ENCODE measurements at places on chromosomes 5 and 9.

- no peak for DNase-seq
Observed at GRCh38 chr5:116389601-116390000, 185.0 kb downstream of the SEMA6A start.

DNA sequence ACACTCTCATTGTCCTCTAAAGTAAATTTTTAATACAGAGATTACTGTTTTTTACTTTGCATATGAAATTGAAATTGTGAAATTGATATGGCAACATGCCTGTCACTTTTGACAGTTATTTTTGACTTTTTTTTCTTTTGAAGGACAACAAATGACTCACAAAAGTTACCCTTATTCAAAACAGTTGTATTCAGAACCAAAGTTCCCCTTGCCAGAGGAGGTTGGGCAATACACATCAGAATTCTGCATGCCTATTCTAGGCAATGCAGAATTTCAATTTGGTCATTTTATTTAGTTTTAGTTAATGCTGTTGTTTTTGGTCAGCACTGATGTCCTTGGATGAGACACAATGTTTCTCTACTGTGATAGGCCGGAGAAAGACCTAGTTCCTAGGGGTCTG is 299.1 kb upstream of the PRR16 start:
- DNase-seq, result no peak

DNA sequence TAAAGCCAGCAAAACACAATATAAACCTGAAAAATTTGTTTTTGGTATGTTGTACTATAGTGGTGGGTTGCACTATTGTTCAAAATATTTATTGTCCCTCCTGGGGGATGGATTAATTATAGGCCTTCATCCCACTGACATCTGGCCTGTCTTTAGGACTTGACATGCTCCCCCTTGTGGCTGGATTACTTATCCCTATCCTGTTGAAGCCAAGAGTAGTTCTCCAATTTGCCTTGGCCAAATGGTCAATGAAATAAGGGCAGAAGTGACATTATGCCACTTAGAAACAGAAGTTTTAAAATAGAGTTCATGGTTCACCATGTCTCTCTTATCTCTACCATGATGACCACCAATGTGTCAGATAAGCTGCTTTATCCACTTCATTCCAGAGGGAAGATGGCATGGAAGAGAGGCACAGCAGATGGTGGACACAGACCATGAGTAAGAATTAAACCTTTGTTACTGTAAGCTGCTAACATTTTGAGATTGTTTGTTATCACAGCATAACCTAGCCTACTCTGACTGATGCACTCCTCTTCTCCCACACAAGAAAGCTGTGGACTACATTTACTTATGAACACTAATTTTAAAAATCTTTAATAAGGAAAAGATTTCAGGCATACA is 29.2 kb upstream of the ARHGEF28 start:
- peak; percentile 47 for DNase-seq

- no peak for DNase-seq
Observed at GRCh38 chr5:132370971-132371602, 1.6 kb downstream of the SLC22A5 start.

GRCh38 chr5:25851301-25851700 is 1187.1 kb downstream of the CDH9 start:
- DNase-seq, result no peak

DNA sequence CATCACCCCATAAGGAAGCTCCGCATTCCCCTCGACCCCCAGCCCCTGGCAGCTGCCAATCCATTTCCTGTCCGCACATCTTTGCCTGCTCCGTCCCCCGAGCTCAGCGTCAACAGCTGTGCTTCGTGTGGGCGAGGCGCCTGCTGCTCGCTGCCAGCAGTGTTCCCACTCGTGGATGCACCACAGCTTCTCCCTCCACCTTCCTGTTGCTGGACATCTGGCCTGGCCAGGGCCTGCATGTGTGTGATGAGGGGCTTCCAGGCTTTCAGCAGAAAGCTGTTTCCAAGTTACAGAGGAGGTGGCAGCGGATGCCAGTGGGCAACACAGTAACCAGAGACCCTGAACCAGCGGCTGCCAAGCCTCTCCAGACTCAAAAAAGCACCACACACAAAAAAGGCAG is 86.0 kb downstream of the PRRT1B start:
- DNase-seq, result no peak

- DNase-seq, result no peak
Observed at GRCh38 chr5:13704396-13704795, 240.1 kb downstream of the DNAH5 start.

- DNase-seq, result no peak
Observed at GRCh38 chr9:95731876-95732275, 143.6 kb upstream of the ERCC6L2 start.

GRCh38 chr9:135602789-135603481 is 36.4 kb downstream of the GLT6D1 start:
- DNase-seq, result peak; percentile 59

GRCh38 chr5:177494346-177495195 is 2.8 kb downstream of the PDLIM7 start:
- peak; percentile 78 for DNase-seq

DNA sequence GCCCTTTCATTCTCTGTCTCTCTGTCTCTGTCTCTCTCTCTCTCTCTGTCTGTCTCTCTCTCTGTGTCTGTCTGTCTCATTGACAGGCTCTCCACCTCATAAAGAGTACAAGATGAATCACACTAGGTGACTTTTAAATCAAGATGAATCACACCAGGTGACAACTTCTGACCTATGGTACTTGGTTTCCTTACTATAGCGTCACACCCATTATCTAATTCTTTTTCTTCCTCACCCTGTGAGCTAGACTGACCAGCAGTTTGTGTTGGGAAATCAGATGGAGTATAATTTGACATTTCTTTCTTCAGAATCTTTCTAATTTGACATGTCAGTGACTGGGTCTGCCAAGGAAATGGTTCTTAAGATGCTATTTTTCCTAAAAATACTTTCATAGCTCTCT is 232.9 kb downstream of the ARRDC3 start:
- DNase-seq, result no peak

DNA sequence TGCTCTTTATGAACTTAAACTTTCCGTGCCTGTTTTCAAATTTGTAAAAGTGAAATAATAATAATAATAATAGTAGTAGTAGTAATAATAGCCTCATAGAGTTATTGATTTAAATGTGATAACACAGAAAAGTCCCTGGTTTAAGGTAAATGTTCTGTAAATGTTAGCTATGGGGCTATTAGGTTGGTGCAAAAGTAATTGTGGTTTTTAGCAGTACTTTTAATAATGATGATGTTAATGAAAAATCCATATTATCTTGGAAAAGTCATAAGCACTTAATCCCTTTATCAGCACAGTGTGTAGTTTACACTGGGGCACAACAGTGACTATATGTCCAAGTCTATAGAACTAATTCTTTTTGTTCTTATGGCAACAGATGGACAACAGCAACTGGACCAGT is at the start of gene OR1Q1:
Gene OR1Q1 (plus strand): TSS at position 377 of the 400 bp plus-strand sequence. CDS start 0 bp downstream, at position 377.
- DNase-seq, result no peak

GRCh38 chr9:5466766-5467165 is 16.4 kb downstream of the CD274 start:
- no peak for DNase-seq

DNA sequence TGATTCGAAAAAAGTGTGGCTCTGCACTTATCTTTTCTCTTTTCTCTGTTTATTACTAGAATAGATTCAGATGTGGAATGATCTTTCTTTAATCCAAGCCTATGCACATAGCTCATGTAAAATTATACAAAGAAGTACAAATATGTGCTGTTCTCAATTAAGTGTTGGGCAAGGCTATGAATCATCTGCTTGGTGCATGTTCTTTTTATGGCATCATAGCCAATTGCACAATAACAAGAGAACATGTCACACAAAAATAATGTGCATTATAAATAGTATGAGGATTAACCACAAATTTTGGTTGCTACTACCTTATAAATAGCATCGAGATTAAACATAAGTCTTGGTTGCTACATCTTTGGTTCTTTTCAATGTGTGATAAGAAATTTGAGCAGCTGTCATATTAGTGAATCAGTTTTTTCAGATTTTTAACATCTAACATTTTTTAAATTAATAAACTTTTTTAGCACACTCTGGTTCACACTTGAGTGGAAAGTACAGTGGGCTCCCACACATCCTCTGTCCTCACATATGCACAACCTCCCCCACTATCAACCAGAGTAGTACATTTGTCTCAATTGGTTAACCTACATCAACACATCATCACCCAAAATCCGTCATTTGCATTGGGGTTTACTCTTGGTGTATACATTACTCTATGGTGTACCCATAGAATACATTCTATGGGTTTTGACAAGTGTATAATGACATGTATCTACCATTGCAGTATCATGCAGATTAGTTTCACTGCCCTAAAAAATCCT is 6.8 kb upstream of the RECK start:
- no peak for DNase-seq

DNA sequence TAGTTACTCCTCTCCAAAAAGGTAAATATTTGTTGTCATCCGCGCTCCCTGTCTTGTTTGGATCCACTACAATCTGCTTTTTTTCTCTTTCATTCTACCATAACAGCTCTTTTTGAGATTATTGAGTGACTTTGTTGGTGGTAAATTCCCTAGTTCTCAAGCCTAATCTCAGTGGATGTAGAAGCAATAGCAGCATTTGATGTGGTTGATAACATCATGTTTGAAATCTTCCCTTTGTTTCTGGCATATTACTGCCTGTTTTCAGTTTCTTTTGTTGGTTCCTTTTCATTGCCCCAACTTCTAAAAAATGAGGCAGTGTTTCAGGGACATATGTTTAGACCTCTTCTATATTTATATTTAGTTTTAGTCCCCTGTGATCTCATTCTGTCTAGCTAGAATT is 8.9 kb downstream of the CDC42SE2 start:
- no peak for DNase-seq

- no peak for DNase-seq
Observed at GRCh38 chr5:58156361-58156760, 303.5 kb downstream of the PLK2 start.

DNA sequence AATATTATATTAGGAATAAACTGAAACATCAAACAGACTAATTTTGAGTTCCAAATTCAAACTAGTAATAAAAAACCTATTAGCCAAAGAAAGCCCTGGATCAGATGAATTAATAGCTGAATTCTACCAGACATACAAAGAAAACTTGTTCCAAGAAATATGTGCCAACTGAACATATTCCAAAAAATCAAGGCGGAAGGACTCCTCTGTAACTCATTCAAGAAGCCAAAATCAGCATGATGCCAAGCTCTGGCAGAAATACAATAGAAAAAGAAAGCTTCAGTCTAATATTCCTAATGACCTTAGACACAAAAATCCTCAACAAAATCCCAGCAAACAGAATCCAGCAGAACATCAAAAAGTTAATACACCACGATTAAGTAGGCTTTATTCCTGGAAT is 619.1 kb upstream of the COX7C start:
- DNase-seq, result no peak

DNA sequence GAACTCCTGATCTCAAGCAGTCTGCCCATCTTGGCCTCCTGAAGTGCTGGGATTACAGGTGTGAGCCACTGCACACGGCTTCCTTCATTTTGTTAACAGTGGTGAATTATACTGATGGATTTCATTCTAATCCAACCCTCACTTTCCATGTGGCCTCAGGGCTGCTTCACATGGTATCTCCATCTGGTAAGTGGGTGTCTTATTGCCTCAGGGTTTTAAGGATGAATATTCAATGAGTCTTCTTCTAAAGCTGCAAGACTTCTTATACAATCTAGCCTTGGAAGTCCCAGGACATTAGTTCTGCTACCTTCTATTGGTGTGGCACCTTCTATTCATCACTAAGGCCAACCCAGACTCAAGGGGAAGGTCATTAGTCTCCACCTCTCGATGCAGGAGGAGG is 8.7 kb upstream of the RASEF start:
- DNase-seq, result no peak

GRCh38 chr5:171309276-171310211 is 496 bp downstream of the TLX3 start:
- DNase-seq, result peak; percentile 61

DNA sequence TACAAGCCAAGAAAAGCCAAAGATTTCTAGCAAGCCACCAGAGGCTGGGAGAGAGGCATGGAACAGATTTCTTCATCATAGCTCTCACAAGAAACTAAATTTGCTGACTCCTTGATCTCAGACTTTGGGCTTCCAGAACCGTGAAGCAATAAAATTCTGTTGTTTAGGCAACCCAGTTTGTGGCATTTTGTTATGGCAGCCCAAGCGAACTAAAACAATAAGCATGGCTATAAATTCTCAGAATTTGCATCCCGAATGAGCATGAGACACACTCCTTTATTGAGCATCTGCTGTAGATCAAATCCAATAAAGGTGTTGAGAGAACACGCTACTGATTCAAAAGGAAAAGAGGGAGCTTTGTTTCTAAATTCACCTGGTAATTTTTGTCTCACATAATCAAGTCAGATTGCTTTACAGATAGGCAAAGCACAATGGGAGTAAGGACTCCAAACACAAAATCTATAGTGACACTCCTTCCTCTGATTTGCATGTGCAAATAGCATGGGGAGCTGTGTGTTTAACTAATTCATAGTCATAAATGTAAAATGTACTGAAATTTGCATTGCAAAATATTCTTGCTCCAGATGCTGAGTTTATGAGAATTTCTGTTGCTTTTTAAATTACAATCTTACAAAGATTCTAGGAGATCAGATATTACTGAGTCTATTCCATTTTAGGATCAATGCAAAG is 308.7 kb downstream of the MED10 start:
- DNase-seq, result no peak

DNA sequence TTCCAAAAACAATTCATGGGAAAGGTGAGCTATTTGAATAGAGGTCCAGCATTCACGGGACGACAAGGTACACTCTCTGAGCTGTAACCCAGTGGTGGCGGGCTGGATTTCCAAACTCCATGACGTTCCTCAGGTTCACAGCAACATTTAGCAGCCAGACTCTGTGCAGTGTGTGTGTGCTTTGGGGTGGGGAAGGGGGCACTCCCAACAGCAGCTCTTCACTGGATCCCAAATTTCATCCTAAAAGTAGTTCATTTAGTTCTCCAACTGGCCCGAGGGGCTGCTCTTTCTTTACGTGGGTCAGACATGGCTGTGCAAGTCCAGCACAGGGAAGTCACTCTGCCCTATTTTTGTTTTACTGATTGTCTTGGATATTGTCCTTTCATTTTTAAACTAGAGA is 98.0 kb upstream of the IRX2 start:
- no peak for DNase-seq

GRCh38 chr5:16467363-16468219 is 2.0 kb upstream of the ZNF622 start:
- no peak for DNase-seq

DNA sequence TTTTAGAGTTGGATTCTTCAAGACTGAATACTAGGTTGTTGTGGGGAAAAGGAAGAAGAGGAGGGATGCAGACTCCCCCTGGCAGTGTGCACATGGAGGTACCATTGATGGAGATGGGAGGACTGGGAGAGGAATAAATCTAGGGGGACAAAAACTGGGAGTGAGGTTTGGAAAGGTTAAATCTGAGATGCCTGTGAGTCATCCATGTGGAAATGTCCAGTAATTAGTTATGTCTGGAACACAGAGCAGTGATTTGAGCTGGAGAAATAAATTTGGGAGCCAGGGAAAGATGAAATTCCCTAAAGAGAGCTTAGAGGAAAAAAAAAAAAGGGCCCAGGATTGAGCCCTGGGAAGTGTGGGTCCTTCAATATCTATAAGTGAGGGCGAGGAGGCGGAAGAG is 8.0 kb upstream of the CCIN start:
- DNase-seq, result no peak

GRCh38 chr5:31285025-31285424 is 91.5 kb downstream of the CDH6 start:
- DNase-seq, result no peak

GRCh38 chr5:158224253-158224652 is 365.3 kb upstream of the CLINT1 start:
- DNase-seq, result no peak

- no peak for DNase-seq
Observed at GRCh38 chr5:68443091-68443490, 227.5 kb downstream of the PIK3R1 start.
